ENCODE measurements at places on chromosomes 3 and 15.
A peak's percentile ranks its signal among the peaks of the same experiment; 100 is the strongest.

DNA sequence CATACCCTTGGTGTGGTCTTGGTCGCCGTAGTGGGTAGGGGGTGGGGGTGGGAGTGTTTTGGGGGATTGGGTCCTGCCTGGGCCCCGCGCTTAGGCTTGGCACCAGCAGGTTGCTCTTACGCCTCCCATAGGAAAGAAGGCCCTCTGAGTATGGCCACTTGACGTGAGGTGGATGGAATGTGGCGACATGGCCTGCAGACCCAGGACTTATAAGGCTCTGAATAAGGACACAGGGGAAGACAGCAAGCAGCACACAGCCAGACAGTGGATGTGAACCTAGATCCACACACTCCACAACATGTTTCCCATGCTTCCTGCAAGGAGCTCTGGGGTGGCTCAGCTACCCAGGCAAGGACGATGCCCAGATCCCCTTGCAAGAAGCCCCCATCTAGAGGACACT lies 12.4 kb downstream of the RBPMS2 start:
- DNase-seq, result no peak

- DNase-seq, result no peak
These were observed 98.3 kb downstream of the LIPC start for GRCh38 chr15:58530056-58530590.

DNA sequence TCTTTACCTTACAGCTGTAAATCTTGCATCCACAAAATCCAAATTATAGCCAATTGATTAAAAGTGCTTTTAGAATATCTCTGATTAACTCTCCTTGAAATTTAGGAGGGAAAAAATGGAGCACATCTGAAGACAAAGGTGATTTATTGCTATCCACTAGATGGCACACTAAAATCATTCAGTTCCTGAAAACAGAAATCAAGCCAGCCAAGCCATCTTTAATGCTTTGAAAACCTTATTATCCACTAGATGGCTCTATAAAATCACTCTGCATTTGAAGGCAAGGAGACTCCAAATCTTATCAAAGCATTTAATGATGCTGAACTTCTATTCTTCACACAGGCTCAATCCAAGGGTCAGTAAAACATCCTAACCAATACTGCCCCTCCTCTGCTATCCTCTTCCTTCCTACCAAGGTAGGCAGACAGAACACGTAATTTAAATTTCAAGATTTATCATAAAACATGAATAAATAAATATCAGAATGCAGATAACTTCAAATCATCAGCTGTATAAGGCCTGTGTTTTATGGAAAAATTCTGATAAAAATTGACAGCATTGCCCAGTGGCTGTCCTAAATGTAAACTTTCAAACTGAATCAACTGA lies 48.4 kb downstream of the GOLIM4 start:
- DNase-seq, result peak; percentile 65

GRCh38 chr3:53780806-53781205 lies 65.4 kb downstream of the CHDH start:
- no peak for DNase-seq

DNA sequence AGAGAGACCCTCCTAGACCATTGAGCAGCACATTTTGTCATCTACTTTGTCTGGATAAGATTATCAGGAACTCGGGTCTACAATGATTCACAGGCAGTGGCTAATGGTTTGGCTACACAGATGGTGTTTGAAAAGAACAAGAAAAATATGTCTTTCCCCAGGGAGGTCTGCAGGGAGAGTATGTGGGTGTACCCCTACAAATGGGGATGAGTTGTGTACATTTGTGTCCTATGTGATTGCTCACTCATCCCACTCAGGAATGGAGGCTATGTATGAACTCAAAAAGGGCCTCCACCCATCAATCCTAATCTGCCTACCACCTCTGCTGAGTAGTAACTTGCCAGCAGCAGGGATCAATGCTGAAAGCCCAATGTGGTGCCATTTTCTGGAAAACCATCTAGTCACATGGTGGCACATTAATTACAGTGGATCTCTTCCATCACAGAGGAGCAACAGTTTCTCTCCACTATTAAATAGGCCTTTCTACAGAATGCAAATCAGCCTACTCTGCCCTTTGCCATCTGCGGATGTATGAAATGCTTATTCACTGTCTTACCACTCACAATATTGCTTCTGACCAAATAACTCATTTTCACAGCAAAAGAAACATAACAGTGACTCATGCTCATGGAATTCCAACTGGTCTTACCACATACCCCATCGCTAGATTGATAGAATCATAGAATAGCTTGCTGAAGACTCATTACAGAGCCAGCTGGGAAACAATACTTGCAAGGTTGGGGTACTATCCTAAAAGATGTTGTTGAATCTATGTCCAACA lies 48.3 kb upstream of the TRIM42 start:
- no peak for DNase-seq

- no peak for DNase-seq
These were observed 1.6 kb upstream of the CTSH start for GRCh38 chr15:78946493-78946892.

GRCh38 chr3:172148702-172149565 lies 109.6 kb downstream of the FNDC3B start:
- no peak for DNase-seq

GRCh38 chr15:52652286-52652685 lies 26.9 kb downstream of the ATOSA start:
- no peak for DNase-seq

GRCh38 chr15:36218322-36218721 lies 361.1 kb upstream of the CDIN1 start:
- DNase-seq, result no peak

All from hematopoietic multipotent progenitor cell treated with erythropoietin and hydrocortisone succinate and interleukin-3 and kit ligand, for 17 days (in vitro differentiated cells).